Naive thymus-derived CD8-positive, alpha-beta T cell (primary cell): ENCODE measurements at places on chromosomes 4 and X. TPM values are rescaled to one million over a fixed set of nuclear protein-coding genes. Genes with fewer than 3 reads are reported as not detected.
A peak's percentile ranks its signal among the peaks of the same experiment; 100 is the strongest.

The CSAG3 gene
- total RNA-seq, result not detected

The TCEAL6 gene
- total RNA-seq, result not detected

DNA sequence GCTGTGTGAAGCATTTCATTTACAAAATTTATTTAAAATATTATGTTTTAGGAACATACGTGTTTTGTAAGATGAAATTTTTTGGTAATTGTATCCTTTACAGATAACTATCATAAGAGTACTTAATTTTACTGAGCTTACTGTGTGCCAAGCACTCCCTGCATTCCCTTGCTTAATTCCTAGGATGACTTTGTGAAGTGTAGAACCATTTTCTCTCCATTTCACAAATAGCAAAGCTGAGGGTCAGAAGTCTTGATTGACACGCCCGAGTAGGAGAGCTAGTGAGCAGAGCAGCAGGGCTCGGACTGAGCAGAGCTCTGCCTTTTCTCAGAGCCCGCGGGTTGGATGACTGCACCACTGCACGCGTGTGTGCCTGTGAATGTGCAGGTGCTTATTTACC is 30.6 kb downstream of the PIGG start:
- peaks cover 33% of the 10 kb centered on the region for H3K36me3 ChIP-seq
- no peak overlapping the region for H3K27ac ChIP-seq
- H3K4me1 ChIP-seq, result no peaks in the 10 kb centered on the region
- no peak for DNase-seq
- H3K4me3 ChIP-seq, result no peak overlapping the region
- no peaks in the 10 kb centered on the region for H3K27me3 ChIP-seq

GRCh38 chr4:113077575-113077974 is 28.1 kb downstream of the ANK2 start:
- no peaks in the 10 kb centered on the region for H3K27me3 ChIP-seq
- H3K4me3 ChIP-seq, result no peak overlapping the region
- no peak for DNase-seq
- no peaks in the 10 kb centered on the region for H3K36me3 ChIP-seq

The PITX2 gene
- total RNA-seq, result not detected

The TMEM154 gene
- 37.9 TPM for total RNA-seq

The VSIG1 gene
- 37.3 TPM for total RNA-seq

The ZXDA gene
- total RNA-seq, result 14.6 TPM

DNA sequence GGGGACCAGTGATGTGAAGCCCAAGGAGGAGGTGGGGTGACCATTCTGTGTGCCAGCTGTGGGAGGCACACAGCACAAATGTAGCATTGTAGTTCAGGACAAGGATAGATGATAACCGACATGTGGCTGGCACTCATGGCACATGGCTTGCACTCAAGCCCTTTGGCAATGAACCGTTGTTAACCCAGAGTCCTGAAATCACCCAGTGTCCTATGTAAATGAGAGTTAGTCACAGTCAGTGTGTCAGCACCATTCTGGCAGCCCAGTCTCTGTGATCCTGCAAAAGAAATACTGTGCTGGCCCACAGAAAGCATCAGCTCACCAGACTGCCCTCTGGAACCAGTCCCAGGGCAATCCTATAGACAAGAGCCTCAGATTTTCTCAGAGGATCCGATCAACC is 339.3 kb downstream of the MID1IP1 start:
- H3K27me3 ChIP-seq, result no peaks in the 10 kb centered on the region
- no peak for DNase-seq
- H3K27ac ChIP-seq, result no peak overlapping the region
- no peaks in the 10 kb centered on the region for H3K4me1 ChIP-seq

The TACC3 gene
- total RNA-seq, result 150 TPM

GRCh38 chr4:188551156-188551555 is 411.9 kb downstream of the TRIML1 start:
- H3K4me3 ChIP-seq, result no peak overlapping the region
- H3K27me3 ChIP-seq, result no peaks in the 10 kb centered on the region
- DNase-seq, result no peak
- no peaks in the 10 kb centered on the region for H3K4me1 ChIP-seq

DNA sequence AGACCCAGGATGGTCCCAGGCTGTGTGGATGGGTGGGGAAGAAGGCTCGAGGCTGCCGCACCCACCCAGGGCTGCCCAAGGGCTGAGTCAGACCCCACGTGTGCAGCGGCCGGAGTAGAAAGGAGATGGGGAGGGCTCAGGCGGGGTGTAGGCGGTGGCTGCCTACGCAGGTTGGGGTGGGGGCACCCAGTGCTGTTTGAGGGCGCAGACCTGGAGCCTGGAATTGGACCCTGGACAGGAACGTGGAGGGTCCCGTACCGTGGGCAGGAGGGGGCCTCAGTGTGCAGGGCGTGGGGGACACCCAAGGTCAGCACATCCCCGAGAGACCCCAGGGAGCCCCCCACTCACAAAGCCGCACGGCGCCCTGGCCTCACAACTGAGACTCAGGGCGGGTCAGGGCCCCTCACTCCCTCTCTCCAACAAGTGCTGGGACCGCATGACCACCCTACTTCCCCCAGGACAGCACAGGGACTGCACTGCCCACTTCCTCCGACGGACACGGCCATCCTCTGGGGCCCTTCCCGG is 79.9 kb downstream of the FAM53A start:
- no peak for DNase-seq
- no peaks in the 10 kb centered on the region for H3K27me3 ChIP-seq
- H3K4me3 ChIP-seq, result no peak overlapping the region
- H3K36me3 ChIP-seq, result no peaks in the 10 kb centered on the region

The PLAC8 gene
- 222 TPM for total RNA-seq

- H3K27me3 ChIP-seq, result no peaks in the 10 kb centered on the region
- H3K27ac ChIP-seq, result no peak overlapping the region
- no peak for DNase-seq
- H3K4me1 ChIP-seq, result peaks cover 62% of the 10 kb centered on the region
Measured at GRCh38 chr4:772118-772517, 53.8 kb downstream of the CPLX1 start.

DNA sequence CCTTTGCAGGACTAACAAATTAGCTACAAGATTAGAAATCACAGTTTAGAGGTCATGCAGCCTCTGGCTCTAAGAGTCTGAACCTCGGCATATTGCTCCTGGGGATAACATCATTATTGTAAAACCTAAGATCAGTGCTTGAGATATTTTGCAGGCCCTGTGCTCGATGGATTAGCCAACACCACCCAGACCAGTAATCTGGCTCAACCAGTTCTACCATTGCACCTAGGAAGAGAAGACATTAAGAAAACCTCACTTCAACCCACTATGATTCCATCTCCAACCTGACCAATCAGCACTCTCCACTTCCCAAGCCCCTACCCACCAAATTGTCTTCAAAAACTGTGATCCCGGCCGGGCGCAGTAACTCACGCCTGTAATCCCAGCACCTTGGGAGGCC is 43.6 kb downstream of the WFS1 start:
- no peak overlapping the region for H3K27ac ChIP-seq
- peaks cover 22% of the 10 kb centered on the region for H3K27me3 ChIP-seq
- no peaks in the 10 kb centered on the region for H3K36me3 ChIP-seq
- no peak for DNase-seq
- H3K4me3 ChIP-seq, result no peak overlapping the region

DNA sequence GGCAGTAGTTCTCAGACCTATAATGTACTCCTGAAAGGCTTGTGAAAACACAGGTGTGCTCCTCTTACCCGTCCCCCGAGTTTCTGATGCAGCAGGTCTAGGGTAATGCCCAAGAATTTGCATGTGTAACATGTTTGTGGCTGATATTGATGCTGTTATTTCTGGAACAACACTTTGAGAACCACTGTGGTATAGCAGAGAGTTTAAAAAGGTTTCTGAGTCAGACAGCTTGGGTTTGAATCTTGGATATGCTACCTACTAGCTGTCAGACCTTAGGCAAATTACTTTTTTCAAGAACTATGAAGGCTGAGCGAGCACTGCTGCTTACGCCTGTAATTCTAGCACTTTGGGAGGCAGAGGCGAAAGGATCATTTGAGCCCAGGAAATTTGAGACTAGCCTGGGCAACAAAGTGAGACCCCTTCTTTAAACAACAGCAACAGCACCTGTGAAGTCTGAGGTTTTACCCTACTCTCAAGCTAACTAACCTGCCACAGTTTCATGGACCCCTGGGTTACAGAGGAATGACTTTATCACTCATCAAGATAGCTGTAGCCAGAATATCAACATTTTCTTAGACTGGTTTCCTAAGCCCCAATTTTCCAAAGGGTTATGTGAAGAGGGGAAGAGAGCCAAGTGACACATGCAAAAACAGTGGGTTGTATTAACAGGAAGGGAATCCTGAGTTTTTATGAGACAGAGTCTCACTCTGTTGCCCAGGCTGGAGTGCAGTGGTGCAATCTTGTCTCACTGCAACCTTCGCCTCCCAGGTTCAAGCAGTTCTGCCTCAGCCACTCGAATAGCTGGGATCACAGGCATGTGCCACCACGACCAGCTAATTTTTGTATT is 5.1 kb downstream of the AFF1 start:
- H3K27ac ChIP-seq, result peak overlapping the region; percentile 86
- H3K4me3 ChIP-seq, result peak overlapping the region; percentile 1
- DNase-seq, result peak; percentile 17

DNA sequence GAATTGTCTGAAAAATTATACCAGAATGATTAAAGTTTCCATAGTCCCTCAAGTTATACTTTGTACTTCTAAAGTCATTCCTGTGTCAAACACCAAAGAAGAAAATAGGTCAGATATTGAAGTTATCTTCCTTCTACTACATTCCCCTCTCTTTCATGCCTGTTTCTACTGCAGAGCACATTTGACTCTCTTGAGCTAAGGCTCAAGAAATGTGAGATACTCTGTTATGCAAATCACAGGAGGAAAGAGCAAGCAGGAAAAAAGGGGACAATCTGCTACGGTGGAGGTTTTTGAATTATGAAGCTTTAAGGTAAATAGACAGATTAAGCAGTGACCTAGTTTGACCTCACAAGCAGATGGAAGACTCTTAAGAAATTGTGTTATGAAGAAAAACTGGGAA is 198.9 kb upstream of the LDB2 start:
- DNase-seq, result no peak
- H3K4me1 ChIP-seq, result no peaks in the 10 kb centered on the region
- H3K27ac ChIP-seq, result no peak overlapping the region
- H3K36me3 ChIP-seq, result no peaks in the 10 kb centered on the region
- H3K4me3 ChIP-seq, result no peak overlapping the region

The KIAA1210 gene
- total RNA-seq, result not detected

The MAP9 gene
- total RNA-seq, result 11.2 TPM

DNA sequence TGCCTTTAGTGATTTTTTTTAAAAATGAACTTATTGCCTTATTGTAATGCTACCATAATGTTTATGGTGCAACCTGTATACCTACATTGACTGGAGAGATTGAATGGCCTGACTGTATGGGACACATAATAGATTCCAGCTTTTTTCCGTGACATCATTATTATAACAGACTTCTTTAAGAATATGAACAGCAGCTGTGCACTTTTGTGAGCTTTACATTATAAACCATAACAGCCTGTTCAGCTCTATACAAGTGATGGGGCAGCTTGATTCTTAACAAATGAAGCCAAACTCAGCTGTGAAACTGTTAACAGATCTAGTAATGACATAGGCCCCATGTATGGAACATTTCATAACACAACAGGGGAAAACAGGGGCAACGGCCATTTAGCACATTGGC is 187.0 kb downstream of the BMPR1B start:
- no peaks in the 10 kb centered on the region for H3K27me3 ChIP-seq
- no peak overlapping the region for H3K4me3 ChIP-seq
- H3K36me3 ChIP-seq, result no peaks in the 10 kb centered on the region
- H3K4me1 ChIP-seq, result no peaks in the 10 kb centered on the region
- no peak for DNase-seq

- no peak for DNase-seq
- no peaks in the 10 kb centered on the region for H3K36me3 ChIP-seq
- H3K4me3 ChIP-seq, result no peak overlapping the region
- no peaks in the 10 kb centered on the region for H3K27me3 ChIP-seq
Measured at GRCh38 chr4:12137575-12137974, 708.9 kb upstream of the HS3ST1 start.

The AMER1 gene
- 6.5 TPM for total RNA-seq

- H3K27ac ChIP-seq, result no peak overlapping the region
- H3K4me1 ChIP-seq, result no peaks in the 10 kb centered on the region
- no peaks in the 10 kb centered on the region for H3K27me3 ChIP-seq
- no peak overlapping the region for H3K4me3 ChIP-seq
- DNase-seq, result no peak
Measured at GRCh38 chr4:23788460-23788859, 101.4 kb downstream of the PPARGC1A start.

GRCh38 chr4:55906989-55907388 is 41.8 kb upstream of the CEP135 start:
- H3K27ac ChIP-seq, result peak overlapping the region; percentile 32
- DNase-seq, result no peak
- no peaks in the 10 kb centered on the region for H3K27me3 ChIP-seq
- no peak overlapping the region for H3K4me3 ChIP-seq
- peaks cover 25% of the 10 kb centered on the region for H3K36me3 ChIP-seq
- peaks cover 4% of the 10 kb centered on the region for H3K4me1 ChIP-seq

The HEPH gene
- not detected for total RNA-seq

- no peaks in the 10 kb centered on the region for H3K4me1 ChIP-seq
- DNase-seq, result no peak
- H3K27ac ChIP-seq, result no peak overlapping the region
- H3K4me3 ChIP-seq, result no peak overlapping the region
Measured at GRCh38 chrX:16394290-16394689, 227.0 kb downstream of the MAGEB17 start.

The ZFP92 gene
- 0.49 TPM for total RNA-seq

GRCh38 chrX:154793084-154793795 is 12.0 kb downstream of the MPP1 start:
- no peak overlapping the region for H3K4me3 ChIP-seq
- no peaks in the 10 kb centered on the region for H3K27me3 ChIP-seq
- no peaks in the 10 kb centered on the region for H3K36me3 ChIP-seq
- DNase-seq, result no peak
- H3K4me1 ChIP-seq, result no peaks in the 10 kb centered on the region

DNA sequence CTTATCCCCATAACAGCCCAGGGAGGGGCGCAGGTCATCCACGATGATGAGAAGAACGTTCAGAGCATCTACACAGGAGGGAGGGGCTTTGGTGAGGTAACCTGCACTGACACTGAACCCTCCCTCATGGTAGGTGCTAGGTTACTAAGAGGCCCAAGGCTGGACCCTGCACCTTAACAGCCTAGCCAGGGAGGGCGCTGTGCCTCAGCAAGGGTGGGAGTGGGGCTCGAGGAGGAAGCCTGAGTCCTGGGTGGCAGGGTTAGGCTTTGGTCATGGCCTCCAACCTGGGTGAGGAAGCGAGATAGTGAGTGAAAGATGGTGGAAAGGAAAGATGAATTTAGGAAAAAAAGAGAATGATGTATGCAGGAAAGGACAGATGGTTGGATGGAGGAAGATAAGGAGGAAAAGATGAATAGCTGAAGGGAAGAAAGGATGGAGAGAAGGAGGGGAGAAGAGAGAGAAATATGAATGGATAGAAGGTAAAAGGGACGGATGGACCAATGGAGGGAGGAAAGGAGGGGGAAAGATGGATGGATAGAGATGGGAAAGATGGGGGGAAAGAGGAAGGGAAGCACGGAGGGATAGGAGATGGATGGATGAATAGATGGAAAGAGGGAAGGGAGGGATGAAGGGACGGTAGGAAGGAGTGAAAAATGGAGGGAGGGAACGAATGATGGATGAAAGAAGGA is 736 bp downstream of the IDS start:
- H3K27me3 ChIP-seq, result no peaks in the 10 kb centered on the region
- H3K4me3 ChIP-seq, result peak overlapping the region; percentile 93
- DNase-seq, result peak; percentile 61
- H3K36me3 ChIP-seq, result peaks cover 29% of the 10 kb centered on the region

The KLF8 gene
- 2.4 TPM for total RNA-seq
